ENCODE measurements at places on chromosomes 3 and 15.
A peak's percentile ranks its signal among the peaks of the same experiment; 100 is the strongest.

DNA sequence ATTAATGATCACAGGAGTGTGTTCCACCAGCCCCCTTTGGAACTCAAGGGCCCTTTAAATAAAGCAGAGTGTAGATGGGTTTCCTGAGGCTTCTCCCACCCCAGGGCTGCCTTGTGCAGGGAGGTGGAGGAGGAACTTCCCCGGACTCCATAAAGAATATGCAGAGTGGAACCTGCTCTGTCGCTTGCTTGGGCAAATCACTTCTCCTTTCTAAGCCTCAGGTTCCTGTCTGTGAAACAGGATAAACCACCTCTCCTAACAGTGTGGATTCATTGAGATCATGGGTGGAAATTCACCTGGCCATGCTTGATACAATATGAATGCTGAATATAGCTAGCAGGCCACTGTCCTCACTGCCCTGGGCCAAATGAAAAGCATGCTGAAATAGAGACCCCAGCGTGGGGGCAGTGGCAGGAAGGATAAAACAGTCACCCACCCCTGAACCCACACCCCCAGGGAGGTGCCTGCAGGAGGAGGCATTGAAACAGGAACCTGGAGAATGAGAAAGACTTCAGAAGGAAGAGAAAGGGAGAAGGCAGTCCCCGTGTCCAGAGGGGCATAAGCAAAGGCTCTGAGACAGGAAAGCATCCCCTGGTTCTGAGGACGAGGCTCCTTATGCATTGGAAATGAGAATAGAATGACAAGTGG lies 41.1 kb upstream of the CHRNB4 start:
- DNase-seq: no peak

GRCh38 chr15:78347586-78348543 lies 7.7 kb downstream of the CRABP1 start:
- DNase-seq: no peak

DNA sequence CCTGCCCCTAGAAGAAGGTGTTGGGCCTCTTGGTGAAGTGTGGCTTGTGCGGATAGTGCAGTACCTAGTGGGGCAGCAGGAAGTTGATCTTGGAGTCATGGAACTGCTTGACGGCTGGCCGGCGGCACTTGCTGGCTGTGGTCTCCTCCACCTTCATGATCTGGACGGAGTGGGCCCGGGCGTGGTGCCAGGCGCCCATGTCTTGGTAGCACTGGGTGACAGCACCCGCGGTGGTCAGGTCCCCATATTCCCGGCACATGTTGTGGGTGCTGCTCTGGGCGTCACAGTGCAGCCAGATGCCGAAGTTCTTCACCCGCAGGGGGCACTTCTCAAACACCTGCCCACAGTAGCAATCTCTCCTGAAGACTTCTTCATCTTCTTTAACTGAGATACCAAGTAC lies 30.7 kb downstream of the EXOG start:
- DNase-seq: no peak

- no peak for DNase-seq
Measured at GRCh38 chr15:63852407-63852806, 18.7 kb upstream of the HERC1 start.

- DNase-seq: no peak
Measured at GRCh38 chr3:142228964-142229363, 3.6 kb upstream of the GK5 start.

DNA sequence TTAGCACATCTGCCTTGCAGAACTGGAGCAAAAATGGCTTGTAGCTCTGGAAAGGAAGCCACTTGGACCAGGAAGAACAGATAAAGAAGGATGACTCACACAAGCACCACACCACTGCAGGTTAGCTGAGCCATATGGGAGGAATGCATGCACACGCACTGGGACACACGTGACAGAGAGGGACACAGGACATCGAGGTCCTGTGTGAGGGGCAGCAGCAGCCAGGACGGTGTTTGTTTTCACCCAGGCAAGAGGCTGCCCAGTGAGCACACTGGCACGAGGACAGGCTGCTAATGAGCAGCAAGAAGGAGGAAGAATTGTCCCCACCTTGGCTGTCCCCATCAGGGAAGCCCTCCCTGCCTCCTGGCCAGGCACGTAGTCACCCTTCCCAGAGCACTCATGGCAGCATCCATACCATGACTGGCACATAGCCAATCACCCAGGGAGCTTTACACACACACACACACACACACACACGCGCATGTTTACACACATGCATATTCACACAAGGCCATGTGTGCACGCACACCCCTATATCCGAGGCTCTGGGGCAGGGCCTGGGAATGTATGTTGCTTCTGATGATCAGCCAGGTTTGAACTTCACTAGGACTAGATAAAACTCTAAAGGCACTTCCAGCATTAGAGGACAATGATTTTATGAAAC lies 24.0 kb upstream of the SPTBN5 start:
- DNase-seq: no peak

DNA sequence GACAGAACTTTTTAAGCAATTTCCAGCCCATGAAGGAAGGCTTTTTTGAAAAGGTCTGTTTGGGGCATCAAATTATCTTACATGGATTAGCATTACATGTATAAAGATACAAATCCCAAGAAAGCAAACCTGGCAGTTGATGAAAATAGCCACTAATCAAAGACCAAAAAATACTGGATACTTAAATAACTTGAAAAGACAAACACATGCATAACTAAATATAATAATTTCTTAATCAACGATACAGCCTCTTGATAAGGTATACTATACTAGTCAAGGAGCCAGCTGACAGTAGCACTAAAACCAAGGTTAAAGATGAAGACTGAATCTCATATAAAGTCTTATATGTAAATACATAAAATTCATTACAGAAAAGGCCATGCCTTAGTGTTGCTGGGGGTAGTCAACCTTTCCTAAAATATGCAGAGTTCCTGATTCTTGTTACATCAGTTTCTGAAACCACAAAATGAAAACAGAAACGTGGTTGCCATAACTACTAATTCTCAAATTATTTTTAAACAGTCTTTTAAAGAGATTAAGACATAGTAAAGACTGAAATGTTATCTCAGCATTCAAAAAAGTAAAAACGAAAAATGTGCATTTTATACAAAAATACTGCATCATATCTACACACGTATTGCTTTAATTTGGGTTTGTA lies 2.0 kb downstream of the ANKRD28 start:
- peak; percentile 66 for DNase-seq

DNA sequence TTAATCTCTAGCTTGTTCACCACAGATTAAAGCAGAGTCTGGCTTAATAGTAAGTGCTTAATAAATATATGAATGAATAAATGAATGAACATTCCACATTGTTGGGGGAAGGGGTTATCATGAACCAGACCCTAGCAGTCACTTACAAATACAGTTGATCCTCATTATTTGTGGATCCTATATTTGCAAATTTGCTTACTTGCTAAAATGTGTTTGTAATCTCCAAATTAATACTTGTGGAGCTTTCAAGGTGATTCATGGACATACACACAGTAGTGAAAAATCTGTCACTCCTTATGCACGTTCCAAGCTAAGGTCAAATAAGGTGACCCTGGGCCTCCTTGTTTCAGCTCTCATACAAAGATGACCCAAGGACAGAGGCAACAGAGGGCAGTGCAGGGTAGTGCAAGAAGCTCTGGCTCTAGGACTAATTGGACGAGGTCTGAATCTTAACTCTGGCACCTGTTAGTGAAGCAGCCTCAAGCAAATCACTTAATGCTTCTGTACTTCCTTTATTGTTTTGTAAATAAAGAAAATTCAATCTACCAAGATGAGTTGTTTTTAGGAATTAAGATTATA lies 112.8 kb upstream of the C2CD4B start:
- DNase-seq: no peak

GRCh38 chr3:138890555-138891187 lies 55.9 kb upstream of the PIK3CB start:
- DNase-seq: no peak

DNA sequence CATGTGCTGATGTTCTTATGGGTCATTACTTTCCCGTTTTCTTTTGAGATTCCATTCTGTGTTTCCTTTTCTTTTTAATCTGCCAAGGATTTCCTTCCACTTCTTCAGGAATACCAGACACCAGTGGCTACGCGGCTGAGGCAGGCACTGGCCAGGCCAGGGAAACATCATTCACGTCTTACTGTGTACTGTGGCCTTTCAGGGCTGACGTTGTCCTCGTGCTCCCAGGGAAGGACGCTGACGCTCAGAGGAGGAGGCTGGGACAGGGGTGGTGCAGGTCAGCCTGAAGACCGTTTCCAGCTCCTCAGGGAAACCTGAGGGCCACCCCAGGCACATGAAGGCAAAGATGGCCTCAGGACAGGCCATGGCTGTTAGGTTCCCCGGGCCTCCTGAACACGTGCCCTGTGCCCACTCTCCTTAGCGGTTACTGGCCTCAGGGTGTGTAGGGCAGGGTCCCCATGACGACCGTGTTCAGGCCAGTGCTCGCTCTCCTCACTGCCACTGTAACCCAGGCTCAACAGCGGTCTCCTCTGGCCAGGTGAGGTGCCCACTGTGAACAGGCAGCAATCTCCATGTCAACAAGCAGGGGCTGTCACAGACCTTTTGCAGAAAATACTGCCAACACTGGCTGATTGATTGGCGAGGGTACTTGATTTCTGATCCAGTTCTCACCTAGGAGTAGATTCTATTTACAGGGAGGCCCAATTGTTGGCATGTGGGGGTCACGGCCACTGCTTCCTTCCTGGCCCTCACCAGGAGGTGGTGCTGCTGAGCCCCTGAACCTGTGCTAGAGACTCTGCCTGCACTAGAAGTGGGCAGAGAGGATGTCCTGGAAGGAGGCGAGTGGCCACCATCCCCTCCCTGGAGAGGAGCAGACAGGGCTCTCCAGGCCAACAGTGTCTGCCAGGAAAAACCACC lies 169.5 kb downstream of the ATP10A start:
- DNase-seq: no peak

DNA sequence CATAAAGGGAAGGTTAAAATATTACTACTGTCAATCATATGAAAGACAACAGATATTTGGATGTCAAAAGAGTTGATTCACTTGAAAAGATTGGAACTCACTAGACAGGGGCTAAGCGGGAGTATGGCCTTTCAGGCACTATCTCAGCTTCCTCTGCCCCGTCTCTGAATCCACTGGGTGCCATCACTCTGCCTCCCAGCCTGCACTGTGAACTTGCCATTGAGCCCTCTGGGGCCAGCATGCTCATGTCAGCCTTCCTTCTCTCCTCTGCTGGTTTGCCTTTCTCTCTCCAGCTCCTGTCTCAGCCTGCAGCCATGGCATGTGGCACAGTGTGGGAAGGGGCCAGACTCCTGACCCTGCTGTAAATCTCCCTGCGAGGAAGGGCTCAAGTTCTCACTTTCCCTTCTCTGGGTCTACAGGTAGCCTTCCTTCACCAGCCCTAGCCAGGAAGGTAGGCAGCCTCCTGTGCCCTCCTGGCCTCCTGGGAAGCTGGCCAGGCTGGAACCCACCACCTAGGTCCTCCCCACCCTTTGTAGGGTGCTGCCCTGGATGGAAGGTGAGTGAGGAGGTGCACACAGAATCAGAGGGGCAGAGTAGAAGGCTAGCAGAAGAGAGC lies 54.0 kb upstream of the SLCO2A1 start:
- DNase-seq: no peak

DNA sequence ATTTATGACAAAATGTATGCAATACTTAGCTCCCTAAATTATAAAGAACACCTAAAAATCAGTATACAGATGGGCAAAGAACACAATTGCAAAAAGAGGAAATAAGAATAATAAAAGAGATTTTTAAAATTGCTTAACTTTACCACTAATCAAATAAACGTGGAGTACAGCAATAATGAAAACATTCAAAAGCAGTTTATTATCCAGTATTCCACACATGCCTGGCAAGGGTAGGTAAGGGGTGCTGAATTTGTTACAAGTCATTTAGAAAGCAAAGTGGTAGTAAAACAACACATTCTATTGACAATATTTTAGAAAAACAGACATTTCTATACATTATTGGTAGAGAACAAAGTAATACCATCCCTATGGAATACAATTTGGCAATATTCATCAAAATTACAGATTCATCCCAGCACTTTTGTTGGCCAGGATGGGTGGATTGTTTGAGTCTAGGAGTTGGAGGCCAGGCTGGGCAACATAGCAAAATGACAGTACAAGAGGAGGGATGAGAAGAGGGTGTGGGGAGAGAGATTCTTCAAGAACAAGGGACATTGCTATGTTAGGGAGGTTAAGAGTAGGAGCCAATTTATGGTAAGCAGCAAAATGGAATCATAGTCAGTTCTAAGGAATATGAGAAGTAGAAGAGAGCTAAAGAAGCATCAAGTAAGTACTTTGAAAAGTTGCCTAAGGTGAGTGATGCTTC lies 3.7 kb upstream of the ACKR4 start:
- no peak for DNase-seq

GRCh38 chr3:118369892-118370491 lies 664.7 kb downstream of the IGSF11 start:
- no peak for DNase-seq

GRCh38 chr15:40852529-40852928 lies 8.7 kb downstream of the SPINT1 start:
- DNase-seq: no peak

- no peak for DNase-seq
Measured at GRCh38 chr3:59608356-59608755, 558.5 kb upstream of the CFAP20DC start.

DNA sequence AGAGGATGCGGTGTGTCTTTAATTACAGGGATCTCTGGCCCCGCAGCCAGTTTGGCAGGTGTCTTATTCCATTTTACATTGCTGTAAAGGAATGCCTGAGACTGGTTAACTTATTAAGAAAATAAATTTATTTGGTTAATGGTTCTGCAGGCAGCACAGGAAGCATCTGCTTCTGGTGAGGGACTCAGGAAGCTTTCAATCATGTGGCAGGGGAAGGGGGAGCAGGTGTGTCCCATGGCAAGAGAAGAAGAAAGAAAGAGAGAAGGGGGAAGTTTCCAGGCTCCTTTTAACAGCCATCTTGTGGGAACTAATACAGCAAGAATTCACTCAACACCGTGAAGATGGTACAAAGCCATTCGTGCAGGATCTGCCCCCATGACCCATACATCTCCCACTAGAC lies 128.0 kb upstream of the CRBN start:
- no peak for DNase-seq

- DNase-seq: no peak
Measured at GRCh38 chr3:138338244-138338643, 8.6 kb upstream of the NME9 start.

GRCh38 chr3:115912372-115912771 lies 289.1 kb downstream of the GAP43 start:
- no peak for DNase-seq

GRCh38 chr15:85482894-85483293 lies 102.5 kb downstream of the AKAP13 start:
- DNase-seq: peak; percentile 69

DNA sequence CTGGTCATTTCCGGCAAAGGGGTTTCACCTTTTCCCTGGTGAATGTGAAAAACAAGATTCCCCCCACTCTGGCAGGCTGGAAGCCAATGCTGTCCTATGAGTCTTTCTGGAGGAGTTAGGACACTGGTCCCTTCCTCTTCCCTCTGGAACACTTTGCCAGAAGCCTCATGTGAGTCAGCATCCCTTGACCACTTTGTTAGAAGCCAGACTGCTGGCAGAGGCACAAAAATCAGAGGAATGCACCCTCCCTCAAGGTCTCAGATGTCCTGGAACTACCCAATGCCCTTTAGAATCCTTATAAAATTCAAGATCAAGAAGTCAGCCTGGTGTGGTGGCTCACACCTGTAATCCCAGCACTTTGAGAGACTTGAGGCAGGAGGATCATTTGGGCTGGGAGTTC lies 26.6 kb downstream of the ITGB5 start:
- DNase-seq: peak; percentile 97
